GM19239 (cell line): ENCODE measurements at places on chromosomes 13 and 19.

DNA sequence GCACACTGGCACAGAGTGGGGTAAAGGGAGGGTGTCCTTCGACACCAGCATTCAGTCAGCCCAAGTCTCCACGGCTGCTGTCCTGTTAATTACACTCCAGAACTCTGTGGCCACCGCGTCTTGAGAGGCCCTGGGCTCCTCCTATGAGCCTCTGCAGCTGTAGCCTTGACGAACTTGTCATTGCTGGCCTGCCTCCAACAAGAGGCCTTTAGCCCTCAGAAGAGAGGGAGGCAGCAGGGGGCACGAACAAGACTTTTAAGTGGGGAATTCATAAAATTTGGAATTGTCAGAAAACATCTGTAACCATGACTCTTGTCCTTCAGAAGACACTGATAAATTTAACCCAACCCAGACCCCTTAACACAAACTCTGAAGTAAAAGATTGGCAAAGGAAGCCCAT is 241.9 kb downstream of the UQCRFS1 start:
- no peak for DNase-seq

DNA sequence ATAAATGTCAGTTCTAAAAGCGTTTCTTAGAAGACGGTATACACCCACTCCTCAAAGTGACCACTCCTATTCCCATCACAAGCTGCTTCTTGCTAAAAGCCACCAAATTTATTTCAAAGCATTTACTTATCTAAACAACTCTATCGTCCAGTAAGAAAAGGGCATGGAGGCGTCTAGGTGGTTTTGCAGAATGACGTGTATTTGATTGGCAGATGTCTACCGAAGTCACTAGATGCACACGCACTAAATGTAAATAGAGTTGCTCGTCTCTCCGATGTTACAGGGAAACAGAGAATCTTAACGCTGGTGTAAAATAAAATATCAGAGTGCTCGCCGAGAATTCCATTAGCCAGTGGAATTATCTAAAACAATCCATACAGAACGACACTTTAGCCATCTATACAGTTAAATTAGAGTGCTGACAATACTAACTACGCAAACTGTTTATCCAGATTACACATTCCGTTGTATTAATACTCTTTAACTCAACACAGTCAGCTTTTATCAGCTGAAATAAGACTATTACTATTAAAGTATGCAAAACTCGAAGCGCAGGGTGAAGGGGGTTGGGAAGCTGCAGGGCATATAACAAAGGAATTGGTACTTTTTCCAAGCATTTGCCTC is 1.9 kb downstream of the KLF12 start:
- DNase-seq: no peak

DNA sequence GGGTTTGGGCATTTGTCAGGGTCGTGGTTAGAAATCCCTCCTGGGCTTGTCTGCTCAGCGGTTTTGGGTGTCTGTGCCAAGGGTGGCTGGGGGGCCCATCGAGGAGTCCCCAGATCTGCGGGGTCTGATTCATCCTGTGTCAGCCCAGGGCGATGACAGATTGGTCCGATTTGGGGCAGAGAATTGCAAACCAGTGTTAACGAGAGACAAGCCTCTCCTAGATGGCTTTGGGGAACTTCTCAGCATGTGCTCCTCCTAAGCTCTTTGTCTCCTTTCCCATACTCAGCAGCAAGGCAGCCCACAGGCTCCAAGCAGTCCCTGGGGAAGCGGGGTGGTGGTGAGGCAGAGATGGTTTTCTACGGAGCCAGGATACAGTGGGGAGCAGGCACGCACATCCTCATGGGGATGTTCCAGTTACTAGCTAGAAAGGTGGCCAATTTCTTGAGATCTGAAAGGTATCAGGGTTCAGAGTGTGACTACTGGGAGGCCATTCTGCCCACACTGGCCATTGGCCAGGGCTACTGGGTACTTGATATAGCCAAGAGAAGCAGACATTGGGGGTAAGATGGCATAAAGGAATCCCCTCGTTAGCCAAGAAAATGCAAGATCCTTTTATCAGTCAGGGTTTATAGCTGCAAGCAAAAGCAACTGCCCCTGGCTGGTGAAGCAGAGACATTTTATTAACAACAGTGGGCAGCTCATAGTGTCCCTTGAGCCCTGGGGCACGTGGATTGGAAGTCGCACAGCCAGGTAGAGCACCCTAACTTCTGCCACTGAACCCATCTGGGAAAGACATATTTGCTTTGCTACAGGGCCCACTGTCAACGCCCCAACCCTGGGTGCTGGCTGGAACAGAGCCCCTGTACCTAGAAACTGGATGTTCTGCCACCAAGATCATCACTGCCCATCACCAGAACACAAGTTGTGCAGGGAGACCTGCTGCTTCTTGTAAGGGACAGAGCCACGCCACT is 63.6 kb downstream of the RGCC start:
- DNase-seq: no peak

DNA sequence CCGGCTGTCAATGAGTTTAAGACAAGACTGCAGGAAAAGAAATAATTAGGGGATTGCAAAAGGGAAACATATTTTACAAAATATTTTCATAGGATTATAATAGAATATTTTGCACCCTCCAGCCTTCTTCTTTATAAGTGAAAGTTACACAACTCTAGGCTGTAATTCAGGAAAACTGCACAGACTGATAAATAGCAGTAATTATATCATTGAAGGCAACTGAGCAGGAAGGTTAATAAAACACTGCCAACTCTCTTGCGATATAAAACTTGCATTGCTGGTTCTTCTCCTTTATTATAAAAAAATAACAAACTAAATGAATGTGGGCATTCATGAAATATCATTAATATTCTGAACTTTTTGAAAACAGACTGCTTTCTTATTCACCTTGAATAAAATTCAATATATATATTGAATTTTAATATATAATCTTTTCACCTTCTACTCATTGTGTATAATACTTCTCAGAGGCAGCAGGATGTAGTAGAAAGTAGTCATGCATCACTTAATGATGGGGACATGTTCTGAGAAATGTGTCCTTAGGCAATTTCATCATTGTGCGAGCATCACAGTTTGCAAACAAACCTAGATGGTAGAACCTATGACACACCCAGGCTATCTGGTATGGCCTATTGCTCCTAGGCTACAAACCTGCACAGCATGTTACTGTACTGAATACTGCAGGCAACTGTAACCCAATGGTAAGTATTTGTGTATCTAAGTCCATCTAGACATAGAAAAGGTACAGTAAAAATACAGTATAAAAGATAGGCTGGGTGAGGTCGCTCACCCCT is 24.9 kb upstream of the STARD13 start:
- no peak for DNase-seq

DNA sequence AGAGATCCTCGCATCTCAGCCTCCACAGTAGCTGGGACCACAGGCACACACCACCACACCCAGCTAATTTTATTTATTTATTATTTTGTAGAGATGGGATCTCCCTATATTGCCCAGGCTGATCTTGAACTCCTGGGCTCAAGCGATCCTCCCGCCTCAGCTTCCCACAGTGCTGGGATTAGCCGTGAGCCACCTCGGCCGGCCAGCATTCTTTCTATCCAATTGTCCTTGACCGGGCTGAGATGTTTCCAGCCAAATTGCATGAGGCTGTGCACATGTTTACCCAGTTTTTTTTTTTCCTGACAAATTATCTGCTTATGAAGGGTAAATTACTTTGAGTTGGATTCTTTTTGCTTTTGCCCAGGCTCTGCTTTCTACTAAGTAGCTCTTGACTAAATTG is 28.2 kb downstream of the UNC13A start:
- no peak for DNase-seq

- DNase-seq: no peak
These were observed 18.6 kb downstream of the ZNF816 start for GRCh38 chr19:52943884-52944643.
